ENCODE measurements at places on chromosomes 11 and 22. TPM values are rescaled to one million over a fixed set of nuclear protein-coding genes. Genes with fewer than 3 reads are reported as not detected.

DNA sequence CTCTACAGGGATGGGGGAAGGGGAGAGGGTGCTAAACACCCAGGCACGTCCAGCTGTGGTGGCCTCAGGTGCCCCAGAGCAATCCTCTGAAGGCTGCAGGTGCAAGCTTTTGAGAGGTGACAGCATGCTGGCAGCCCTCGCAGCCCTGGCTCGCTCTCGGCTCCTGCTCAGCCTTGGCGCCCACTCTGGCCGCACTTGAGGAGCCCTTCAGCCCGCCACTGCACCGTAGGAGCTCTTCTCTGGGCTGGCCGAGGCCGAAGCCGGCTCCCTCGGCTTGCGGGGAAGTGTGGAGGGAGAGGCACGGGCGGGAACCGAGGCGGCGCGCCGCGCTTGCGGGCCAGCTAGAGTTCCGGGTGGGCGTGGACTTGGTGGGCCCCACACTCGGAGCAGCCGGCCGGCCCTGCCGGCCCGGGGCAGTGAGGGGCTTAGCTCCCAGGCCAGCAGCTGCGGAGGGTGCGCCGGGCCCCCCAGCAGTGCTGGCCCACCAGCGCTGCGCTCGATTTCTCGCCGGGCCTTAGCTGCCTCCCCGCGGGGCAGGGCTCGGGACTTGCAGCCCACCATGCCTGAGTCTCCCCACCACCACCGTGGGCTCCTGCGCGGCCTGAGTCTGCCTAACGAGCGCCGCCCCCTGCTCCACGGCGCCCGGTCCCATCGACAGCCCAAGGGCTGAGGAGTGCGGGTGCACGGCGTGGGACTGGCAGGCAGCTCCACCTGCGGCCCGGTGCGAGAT lies 112.1 kb downstream of the TRIM29 start:
- DNase-seq: no peak

- DNase-seq: no peak
Observed at GRCh38 chr22:48563966-48564330, 1263.7 kb downstream of the BRD1 start.

GRCh38 chr22:37047006-37047405 lies 4.5 kb upstream of the KCTD17 start:
- no peak for DNase-seq

The TTC9C gene
- 69.6 TPM for total RNA-seq

The MMP8 gene
- not detected for total RNA-seq

The C11orf21 gene
- 2.8 TPM for total RNA-seq

The FAM111B gene
- 26.7 TPM for total RNA-seq
